ENCODE measurements at places on chromosomes 12 and 14.

- no peak for DNase-seq
Observed at GRCh38 chr12:108430245-108430644, 84.8 kb upstream of the FICD start.

GRCh38 chr12:53867216-53868012, 71.2 kb upstream of the HOXC13 start:
- no peak for DNase-seq

DNA sequence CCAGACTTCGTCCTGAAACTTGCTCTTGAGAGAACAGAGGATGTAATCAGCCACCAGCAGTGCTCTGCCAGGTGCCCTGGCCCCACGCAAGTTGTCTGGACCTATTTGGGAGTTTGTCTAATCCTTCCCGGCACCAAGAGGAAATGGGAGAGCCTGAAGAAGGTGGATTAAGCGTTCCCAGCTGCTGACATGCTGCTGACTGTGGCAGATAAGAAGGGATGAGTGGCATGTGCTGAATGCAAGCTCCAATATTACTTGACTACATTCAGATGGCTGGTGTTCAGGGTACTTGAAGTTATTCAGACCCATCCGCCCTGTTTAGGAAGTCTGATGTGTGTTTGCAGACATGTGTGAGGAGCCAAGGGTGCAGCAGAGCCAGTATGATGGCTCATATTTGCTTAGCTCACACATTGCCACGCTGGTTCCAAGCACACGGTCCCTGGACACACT, 440.6 kb upstream of the CCDC196 start:
- no peak for DNase-seq

DNA sequence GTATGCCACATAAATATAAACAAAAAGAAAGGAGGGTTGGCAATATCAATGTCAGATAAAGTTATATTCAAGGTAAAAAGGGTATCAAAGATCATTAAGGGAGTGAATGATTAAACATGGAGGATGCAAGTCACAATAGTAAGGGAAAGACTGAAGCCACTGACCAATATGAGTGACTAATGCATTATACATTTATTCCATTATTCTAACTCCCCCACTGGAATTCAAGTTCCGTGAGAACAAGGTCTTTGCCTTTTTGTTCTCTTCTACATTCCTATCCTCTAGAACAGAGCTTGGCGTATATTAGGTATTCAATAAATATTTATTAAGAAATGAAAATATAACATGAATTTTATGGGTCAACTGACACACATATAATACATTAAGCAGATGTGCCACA, 30.7 kb downstream of the MAP4K5 start:
- DNase-seq = no peak

DNA sequence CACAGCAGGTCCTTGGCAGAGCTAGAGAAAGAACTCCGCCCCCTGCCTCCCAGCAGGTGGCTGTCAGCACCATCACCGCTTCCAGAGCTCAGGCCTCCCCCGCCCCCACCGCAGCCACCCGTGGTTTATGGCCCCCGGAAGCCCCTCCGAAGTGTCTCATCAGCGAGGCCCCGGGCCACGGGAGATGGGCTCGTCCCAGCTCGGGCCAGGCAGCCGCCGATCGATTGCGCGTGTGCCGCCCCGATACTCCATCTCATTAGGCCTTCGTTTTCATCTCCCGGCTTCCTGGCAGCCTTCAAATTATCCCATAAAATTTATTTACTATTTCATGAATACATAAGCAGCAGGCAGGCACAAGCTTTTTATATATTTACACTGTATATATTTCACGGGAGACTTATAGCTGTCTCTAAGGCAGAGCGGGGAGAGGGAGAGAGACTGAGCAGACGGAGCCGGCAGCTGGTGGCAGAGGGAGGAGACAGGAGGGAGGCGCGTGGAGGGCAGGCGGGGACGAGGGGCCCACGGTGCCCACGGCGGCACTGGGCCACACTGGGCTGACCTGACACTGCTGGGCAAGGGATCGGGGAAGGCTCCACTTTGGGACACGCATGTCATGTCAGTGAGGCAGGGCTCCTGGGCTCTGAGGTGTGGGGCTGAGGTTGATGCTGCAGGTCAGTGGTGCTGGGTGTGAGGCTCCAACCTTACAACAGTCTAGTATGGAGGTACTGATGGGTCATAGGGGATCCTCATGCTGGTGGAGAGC, 241.2 kb downstream of the RBM19 start:
- no peak for DNase-seq

DNA sequence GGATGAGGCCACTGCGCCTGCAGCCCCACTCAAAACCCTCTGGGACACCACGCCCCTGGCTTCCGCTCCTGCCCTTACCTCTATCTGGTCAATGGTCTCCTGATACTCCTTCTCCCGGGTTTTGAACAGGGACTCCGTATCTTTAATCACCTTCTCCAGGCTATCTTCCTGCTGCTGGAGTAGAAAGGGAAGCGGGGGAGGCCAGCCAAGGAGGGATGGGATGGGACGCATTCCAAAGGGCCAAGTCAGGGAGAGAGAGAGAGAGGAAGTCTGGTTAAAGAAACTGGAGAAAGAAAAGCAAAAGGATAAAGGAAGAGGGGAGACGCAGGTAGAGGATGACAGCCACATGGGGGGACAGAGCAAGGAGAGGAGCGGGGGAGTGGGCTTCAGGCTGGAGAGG, 7.9 kb downstream of the IFFO1 start:
- DNase-seq = no peak

GRCh38 chr14:50425816-50426215, 29.1 kb upstream of the CDKL1 start:
- DNase-seq = no peak

DNA sequence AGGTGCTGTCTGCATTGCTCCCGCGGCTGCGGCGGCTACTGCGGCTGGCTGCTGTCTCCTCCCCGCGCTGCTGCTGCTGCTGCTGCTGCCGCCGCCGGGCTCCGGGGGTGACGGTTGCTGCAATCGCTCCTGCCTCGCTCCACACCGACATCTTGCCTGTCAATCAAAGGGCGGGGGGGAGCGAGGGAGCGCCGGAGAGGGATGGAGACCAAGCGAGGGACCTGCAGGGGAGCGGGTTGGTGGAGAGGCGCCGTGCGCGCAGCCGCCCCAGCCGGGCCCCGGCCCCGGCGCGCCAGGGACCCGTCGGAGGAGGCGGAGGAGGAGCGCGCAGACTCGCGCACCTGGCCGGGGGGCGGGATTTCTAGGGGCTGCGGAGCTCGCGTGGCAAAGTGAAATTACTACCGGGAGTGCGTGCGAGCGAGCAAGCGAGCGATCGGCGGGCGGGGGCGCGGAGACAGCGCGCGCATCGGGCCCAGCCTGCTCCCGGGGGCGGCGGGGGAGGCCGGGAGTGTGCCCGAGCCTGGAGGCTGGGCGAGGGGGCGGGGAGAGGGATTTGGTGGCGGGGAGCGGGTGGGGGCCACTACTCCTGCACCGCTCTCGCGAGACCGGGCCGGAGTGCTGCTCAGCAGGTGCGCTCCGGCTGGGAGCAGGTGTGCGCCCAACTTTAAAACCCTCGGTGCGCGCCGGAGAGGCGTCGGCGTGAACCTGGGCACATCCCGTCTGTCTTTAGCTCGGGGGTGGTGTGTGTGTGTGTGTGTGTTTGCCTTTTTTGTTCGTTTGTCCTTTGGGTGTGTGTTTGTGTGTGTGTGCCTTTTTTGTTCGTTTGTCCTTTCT, at the start of gene KSR2:
Gene KSR2, minus strand, starts transcription at position 165 of the 834 bp plus-strand sequence. CDS start 735 bp downstream, outside the sequence.
- peak; percentile 4 for DNase-seq

GRCh38 chr14:24432259-24433131, 2.7 kb downstream of the KHNYN start:
- DNase-seq = no peak

DNA sequence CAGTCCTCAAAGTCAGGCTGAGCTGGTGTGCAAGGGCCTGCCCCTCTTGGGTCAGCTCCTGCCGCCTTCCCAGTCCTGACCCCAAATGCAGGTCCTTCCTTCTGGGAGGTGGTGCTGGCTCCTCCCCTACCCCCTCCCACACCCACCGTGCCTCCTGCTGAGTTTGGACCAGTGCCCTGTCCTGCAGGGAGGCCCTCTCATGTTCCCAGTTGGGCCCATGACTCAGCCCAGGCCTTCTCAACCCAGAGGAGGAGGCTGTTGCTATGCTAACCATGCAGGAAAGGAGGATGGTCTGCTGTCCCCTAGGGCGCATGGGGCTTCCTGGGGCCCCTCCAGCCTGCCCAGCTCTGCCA, 4.4 kb downstream of the ZBTB42 start:
- no peak for DNase-seq

GRCh38 chr14:67473290-67474082, 15.0 kb downstream of the TMEM229B start:
- DNase-seq = no peak

- no peak for DNase-seq
Observed at GRCh38 chr12:104219908-104220404, 4.4 kb downstream of the TXNRD1 start.

DNA sequence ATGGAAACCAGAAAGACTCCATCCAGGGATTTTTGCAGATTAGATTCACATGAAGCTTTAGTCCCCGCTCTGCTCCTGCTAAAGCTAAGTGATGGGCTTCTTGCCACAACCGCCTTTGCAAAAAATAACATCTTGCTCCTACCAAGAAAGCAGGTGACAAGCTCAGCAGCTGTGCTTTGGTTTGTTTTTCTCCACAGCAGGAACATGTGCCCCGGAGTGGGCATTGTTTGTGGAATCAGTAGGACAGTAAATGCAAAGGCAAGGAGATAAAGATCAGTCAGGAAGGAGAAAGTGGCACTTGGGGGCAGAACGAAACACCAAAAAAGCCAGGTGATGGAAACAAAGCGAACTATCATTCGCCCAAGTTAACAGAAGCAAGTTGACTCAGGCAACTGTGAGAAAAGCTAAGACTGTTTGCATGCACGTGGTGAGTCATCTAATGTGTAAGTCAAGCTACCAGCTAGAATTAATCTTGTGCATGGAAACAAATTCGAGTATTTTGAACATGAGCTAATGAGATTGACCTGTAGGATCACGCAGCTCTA, 165.5 kb upstream of the PLXNC1 start:
- no peak for DNase-seq

DNA sequence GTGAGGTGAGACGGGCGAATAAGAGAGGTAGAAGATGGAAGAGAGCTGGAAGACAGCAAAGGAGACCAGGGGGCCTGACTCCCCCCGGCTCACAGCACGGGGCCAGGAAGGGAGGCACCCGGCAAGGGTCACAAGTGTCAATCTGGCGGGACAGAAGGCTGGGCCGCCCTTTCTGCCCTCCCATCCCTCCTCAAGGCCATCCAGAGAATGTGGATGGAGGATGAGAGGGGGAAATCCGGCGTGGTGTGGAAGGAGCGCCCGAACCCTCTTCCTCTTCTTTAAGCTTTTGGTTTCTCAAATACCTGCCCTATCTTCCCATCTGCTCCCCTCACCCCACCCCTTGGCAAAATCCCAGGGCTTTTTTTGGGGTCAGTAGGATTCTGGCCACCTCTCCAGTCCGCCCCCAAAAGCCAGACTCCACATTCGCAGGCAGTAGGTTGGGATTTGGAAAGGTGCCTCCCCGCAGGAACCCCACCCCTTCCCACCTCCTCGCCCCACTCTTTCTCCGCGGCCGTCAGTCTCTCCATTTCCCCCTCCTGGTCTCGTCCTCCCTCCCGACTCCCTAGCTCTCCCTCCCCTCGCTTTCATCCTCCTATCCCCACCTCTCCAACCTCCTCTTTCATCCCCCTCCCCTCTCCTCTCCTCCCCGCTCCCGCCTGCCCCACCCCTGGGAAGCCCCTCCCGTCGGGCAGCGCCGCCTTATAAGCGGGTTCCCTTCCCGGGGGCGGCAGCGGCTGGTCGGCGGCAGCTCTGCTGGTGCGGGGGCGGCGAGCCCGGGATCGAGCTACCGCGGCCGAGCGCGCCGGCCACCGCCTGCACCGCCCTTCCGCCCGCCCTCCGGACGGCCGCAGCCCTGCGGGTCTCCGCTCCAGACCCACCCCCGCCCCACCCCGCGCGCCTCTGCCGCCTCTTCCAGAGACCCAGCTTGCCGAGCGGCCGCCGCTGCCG, at the start of gene PTMS:
Gene PTMS, plus strand, starts transcription at position 730 of the 948 bp plus-strand sequence. CDS start 343 bp downstream, outside the sequence.
- no peak for DNase-seq

DNA sequence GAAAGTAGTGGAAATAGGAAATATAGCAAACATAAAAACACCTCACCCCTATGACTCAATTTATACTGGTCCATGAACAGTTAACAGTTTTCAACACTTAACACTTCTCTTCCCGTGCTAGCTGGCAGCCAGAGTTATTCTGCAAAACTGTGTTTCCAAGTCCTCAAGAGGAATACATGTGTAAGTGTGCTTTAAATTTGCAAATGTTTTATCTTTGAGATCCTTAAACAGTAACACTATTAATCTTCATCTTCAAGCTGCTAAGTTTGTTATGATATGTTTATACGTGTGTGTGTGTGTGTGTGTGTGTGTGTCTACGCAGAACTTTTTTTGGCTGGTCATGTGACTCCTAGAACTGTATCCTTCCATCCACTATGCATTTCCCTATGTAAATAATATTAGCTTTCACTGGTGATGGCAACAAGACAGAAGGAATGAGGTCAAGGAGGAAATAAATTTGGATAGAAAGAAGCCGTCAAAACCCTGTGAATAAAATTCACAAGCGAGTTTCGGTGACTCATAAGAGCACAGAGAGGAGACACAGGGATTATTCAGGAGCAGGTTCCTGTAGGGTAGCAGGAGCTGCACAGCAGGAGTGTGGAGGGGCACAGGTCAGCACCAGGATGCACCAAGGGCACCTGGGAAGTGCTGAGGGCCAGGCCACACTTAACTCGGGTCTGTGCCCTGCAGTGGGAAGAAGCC, 105.9 kb upstream of the ETV6 start:
- DNase-seq = no peak

GRCh38 chr12:85874031-85874461, at the start of gene NTS:
Gene NTS, plus strand, starts transcription at chr12:85874295. Its CDS starts 109 bp downstream, at chr12:85874404.
- DNase-seq = no peak

DNA sequence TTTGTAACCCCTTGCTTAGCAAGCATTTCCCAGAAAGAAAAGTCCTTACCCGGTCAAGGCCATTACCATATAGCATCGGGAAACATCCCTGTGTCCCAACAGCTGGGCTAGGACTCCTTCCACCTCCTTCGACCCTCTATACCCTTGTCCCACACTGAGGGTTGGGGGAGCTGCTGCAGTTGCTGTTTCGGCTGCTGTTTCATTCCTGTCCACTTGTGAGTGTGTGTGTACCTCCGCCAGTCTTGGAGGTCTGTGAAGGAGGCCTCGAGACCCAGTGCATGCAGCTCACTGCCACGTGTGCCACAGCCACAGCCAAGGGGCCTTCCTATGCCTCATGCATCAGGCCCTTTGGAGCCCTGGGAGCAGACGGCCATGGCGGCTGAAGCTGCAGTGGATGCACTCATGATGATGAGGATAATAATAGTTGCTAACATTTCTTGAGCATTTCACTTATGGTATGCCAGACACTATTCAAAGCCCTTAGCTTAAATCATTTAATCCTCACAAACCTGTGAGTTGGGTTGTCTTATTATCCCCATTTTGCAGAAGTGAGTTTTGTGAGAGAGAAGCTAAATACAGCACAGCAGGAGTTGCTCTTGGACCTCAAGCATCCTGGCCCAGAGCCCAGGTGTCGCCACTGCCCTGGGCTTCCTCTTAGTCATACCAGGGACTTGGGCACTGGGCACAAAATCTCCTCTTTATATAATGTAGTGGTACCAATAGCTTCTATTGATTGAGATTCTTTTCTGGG, 156.5 kb downstream of the PRKCH start:
- DNase-seq = no peak

- DNase-seq = no peak
Observed at GRCh38 chr14:69873877-69874780, 5.1 kb upstream of the SMOC1 start.

All from activated naive CD4-positive, alpha-beta T cell (primary cell).